ENCODE measurements at places on chromosomes 5 and 9.

DNA sequence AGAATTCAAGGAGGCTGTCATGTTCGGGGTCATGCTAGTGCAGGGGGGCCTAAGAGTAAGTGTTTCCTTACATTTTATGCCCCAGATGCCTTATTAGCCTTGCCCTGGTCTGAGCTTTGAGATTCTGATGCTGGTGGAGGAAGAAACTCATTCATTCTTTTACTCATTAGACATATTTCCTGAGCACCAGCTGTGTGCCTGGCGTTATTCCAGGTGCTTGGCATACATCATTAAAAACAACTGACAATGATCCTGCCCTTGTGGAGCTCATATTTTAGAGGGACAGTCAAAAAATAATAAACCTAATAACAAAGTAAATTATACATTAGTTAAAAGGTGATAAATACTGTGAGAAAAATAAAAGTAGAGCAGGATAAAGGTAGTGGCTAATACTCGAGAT is 138.9 kb upstream of the SGCD start:
- DNase-seq: no peak

DNA sequence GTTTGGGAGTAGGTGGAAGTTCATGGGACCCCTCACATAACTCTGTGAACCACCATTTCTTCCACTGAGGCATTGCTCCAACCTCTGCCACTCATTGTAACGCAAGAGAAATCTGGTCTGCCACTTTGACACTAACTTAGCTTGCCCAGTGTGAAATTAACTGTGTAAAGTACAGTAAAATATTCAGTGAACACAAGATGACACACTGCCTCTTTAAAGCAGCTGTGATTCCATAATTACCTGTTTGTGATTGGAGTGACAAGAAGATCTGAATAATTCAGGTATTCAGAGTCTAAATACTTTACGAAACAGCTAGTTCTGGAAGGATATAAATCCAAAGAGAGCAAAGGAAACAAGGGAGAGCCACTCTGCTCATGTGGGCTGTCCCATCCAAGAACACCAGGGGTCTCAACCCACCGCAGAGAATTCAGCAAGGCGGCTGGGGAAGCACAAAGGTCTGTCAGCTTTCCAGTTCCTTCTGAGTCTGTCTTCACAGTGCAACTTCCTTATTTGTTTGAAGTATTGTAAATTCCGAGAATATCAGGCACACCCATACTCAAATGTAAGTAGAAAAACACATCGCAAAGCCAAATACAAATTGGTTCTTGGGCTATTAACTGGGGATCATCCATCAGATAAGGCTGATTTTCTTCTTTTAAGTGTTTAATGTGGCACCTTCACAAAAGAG is 86.9 kb downstream of the GNAQ start:
- DNase-seq: peak; percentile 54

DNA sequence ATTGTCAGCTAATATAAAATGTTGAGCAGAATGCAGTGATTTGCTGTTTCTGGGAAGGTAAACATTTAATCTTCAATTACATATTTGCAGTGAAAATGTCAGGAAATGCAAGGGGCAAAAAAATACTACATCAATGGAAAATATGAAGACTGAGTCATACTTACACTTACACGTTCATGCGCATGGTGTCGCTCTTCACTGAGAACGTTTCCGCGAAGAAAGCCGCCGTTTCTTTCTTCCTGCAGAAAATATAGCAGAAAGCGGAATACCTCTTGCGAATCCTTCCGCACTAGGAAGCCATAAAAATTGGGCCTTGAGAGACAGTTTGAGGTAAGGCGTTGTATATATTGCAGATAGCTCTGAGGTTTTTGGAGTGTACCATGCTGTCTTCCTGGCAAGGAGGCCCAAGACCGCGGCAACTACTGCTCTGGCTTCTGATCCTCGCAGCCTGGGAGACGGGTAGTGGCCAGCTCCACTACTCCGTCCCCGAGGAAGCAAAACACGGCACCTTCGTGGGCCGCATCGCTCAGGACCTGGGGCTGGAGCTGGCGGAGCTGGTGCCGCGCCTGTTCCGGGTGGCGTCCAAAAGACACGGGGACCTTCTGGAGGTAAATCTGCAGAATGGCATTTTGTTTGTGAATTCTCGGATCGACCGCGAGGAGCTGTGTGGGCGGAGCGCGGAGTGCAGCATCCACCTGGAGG is at the start of gene PCDHA13:
Gene PCDHA13 (plus strand): TSS at position 236 of the 702 bp plus-strand sequence. CDS start 145 bp downstream, at position 381.
- DNase-seq: no peak

DNA sequence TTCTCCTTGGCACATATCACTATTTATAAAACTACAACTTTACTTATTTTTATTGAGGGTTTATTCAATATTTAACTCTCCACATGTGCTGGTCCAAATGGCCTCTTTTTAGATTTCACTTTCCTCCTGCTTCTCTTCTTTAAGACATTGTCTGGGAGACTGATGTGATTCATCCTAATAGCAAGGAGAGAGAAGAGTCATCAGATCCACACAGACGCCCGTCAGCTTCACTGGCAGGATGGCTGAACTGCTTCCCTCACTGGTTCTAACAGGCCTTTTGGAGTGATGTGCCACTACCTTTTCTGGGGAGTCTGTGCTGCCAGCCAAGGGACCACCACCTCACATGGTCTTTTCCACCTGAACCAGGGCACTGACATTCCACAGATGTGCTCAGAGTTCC is 16.5 kb upstream of the ROR2 start:
- DNase-seq: no peak

DNA sequence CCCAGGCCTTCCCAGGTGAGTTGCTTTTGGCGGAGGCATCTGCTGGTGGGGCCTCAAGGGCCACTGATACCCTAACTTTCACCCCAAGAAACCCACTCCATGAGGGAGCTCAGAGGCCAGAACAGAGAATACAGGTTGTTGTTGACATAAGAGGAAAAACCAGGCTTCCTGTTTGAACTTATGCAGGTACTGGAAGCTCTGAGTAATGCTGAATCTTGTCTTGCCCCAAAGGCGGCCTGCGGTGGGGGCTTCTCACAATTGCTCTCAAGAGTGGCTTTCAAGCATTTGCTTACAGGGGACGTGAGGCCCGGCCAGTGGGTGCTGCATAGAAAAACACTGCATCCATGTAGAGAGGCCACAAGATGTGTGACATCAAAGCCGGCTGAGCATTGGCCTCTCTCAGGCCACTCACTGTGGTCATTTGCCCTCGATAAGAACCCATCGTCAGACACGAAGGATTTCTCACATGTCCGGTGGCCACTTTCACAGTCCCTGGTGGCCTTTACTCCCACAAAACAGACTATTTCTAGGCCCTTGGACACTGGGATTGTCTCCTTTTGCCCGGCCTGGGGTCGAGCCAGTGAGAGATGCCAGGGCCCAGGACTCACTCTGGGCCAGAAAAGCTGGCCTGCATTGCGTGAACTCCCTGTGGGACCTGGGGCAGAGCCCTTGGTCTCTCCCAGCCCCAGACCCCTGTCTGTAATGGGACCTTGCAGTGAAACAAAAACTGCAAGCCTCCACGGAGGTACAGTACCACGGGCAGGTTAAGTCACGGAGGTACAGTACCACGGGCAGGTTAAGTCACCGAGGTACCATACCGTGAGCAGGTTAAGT is 34.5 kb upstream of the TCF7 start:
- DNase-seq: no peak

Measured in Right ventricle myocardium superior (tissue), 1 donor.